ENCODE measurements at places on chromosomes 7 and 10.

DNA sequence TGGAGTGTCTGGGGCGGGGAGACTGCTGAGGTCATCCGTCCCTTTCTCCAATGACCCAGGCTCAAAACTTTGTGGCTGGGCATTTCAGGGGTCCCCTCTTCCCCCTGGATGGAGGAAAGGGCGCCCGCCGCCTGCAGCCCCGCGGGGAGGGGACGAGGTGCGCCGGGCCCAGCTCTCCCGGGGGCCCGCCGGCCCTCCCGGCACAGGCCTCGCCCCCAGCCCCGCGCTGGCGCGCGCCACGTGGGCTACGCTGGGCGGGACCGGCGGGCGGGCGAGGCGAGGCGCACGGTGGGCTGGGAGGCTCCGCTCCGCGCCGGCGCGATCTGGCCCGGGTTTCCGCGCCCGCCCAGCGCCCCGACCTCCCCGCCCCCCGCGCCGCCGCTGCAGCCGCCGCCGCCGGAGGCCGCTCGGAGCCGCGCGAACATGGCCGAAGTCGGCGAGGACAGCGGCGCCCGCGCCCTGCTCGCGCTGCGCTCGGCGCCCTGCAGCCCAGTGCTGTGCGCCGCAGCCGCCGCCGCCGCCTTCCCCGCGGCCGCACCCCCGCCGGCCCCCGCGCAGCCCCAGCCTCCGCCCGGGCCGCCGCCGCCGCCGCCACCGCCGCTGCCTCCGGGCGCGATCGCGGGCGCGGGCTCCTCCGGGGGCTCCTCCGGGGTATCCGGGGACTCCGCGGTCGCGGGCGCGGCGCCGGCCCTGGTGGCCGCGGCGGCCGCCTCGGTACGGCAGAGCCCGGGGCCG lies at the start of gene FOXK1:
TSS of gene FOXK1 (plus strand) at position 410 of the 735 bp plus-strand sequence. CDS start at position 424, 14 bp downstream.
- peak; percentile 63 for DNase-seq

DNA sequence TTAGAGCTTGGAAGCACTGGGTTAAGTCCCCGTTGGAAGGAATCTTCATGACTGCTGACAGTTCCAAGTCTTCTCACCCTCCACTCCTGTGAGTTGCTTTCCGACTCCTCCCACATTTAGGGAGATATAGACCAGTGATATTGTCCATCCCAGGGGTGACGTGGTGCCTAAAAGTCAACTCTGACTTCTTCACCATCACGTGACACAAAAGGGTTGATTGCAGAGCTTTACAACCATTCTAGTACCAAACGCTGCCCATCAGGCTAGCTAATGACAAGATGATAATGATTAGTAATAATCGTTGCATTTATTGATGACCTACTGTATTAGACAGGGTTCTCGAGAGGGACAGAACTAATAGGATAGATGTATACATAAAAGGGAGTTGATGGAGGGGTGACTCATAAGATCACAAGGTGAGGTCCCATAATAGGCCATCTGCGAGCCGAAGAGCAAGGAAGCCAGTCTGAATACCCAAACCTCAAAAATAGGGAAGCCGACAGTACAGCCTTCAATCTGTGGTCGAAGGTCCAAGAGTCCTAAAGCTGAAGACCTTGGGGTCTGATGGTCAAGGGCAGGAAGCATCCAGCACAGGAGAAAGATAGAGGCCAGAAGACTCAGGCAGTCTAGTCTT lies 85.3 kb upstream of the CARD11 start:
- no peak for DNase-seq

DNA sequence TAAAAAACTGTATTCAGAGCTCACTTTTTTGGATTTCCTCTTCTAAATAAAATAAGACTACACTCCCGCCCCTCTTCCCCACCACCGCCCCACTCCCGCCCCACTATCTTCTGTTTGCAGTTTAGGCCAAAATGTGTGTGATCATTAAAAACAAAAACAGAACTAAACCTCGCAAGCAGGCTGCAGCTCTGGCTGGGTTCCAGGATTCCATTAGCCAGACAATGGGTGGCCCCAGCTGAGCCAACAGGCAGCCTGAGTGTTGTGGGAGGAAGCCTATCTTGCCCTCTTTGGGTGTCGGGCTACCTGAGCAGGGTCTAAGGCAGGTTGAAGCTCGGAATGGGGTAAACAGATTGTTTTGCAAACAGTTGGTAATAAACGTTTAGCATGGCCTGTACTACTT lies 41.7 kb downstream of the ARL4A start:
- DNase-seq = no peak

DNA sequence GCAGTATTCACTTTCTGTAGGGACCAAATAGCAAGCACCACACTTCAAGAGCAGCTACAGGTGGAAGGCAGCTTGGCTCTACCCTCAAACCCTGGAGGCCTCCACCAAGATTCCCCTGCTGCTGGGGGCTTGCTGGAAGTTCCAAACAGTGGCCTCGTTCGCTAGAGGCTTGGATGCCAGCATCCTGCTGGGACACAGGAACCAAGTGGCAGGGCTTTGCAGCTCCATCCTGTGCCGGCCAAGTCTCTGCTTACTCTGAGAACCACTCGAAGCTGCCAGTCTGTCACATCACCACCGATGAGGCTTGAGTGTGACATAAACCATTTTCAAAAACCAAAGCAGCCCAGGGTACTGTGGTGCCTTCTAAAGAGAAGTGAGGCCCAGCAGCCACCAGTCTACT lies 69.2 kb upstream of the UNC5B start:
- no peak for DNase-seq

GRCh38 chr10:117014835-117015234 lies 9.8 kb upstream of the SHTN1 start:
- no peak for DNase-seq

DNA sequence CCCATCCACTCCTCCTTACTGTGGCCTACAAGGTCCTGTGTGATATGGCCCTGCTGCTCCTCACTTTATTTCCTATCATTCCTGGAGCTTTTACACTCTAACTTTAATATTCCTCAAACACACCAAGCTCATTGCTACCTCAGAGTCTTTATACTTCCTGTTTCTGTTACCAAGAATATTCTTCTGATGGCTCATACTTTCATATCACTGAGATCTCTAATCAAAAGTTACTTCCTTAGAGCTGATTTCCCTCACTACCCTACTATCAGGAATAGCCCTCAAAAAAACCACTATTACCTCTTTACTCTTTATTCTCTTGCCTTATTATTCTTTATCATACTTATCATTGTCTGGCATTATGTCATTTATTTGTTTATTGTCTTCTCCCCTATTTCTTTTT lies 5.8 kb upstream of the PPP3CB start:
- no peak for DNase-seq

DNA sequence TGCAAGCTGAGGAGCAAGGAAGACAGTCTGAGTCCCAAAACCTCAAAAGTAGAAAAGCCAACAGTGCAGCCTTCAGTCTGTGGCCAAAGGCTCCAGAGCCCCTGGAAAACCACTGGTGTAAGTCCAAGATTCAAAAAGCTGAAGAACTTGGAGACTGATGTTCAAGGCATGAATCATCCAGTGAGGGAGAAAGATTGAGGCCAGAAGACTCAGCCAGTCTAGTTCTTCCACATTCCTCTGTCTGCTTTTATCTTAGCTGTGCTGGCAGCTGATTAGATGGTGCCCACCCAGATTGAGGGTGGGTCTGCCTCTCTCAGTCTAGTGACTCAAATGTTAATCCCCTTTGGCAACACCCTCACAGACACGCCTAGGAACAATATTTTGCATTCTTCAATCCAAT lies 20.1 kb upstream of the MDFIC start:
- DNase-seq = no peak

DNA sequence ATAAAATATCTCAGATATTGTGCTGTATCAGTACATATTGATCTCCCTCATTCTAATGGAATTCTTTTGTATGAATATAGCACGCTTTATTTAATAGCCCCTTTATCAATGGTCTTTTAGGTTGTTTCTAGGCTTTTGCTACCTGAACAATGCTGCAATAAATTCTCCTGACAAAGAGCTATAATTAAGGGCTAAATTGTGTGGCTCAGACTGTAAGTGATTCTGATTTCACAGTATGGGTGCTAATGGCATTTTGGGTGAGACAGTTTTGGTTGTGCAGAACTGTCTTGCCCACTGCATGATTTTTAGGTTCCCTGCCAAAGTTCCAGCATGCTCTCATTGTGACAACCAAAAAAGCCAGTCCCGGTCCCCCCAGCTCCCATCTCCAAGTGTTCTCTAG lies 363.2 kb downstream of the REEP3 start:
- DNase-seq = no peak

DNA sequence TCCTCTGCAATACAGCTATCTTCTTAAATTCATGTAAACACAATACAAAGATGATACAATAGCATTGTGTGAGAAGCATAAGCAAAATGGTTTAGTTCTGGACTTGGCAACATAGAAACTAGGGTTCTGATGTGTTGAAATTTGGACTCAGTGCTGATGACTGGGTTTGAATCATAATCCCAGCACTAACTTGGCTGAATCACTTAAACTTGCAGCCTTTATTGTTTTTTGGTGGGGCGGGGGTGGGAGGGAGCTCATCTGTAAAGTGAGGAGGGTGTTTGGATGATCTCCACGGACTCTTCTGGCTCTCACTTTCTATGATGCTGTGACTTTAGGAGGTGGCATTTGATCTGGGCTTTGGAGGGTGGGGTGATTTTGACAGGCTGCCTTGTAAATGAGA lies 158.2 kb downstream of the WNT2 start:
- DNase-seq = no peak

- DNase-seq = no peak
Observed at GRCh38 chr7:117008886-117009531, 55.7 kb downstream of the ST7 start.

- DNase-seq = no peak
Observed at GRCh38 chr7:81573128-81573527, 196.7 kb downstream of the HGF start.

DNA sequence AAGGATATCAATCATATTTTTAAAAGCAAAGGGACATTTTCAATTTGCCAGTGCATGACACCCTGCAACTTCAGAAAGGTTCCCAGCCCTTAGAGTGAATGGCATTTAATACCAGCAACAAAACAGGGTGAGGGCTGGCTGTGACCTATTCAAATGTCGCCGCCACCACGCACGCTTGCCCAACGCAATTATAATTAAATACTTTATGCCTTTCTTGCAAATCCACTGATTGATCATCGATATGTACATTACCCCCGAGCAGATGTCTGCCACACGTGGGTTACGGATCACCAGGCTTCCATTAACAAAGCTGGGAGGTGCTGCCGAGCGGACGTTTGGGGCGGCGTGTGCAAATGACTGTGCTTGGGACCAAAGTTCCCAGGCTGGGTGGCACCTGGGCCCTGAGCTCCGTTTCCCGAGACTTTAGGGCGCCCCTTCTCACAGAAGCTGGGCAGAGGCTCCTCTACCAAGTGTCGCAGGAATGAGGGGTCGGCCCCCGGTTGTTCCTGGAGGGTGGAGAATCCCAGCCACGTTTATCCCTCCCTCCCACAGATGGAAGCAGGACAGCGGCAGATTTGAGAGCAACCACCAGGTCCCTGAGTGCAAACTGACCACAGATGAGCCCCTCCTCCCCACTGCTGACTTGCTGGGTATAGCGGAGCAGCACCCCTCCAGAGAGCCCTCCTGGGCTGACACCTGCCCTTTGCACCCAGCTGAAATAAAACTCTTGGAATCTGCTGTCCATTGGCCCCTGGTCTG lies 3.9 kb downstream of the FOXL3 start:
- no peak for DNase-seq

- no peak for DNase-seq
Observed at GRCh38 chr10:103276896-103277712, at the start of gene INA. Gene INA, plus strand, starts transcription at chr10:103277138. Its CDS starts 74 bp downstream, at chr10:103277212.

DNA sequence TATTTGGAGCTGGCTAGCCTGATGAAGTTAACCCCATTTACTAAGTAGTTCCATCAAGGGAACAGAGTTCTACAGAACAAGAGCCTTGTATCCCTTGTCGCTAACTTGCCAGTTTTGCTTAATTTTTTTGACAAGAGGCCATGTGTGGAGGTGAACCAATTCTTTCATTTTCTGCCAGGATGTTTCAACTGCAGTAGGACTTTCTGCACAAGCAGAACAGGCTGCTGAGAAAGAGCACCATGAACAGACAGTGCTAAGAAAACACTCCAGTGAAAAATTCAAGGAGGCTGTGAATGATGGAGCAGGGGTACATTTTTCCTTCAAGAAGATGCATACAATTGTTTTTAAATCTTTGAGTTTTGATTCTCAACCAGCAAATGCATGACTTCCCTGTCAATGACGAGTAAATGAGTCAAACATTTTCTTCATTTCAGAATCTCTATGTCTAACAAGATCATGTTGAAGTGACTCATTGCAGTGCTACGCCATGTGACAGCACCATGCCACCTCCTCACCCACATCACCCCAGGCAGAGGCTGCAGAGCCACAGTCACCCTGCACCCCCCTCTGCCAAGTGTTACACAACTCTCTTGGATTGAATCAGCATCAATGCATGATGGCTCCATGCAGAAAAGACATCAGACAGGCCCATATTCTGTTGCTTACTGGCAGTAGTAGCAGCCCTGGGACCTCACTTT lies 193.1 kb downstream of the COBL start:
- peak; percentile 22 for DNase-seq

GRCh38 chr10:132457328-132458070 lies 60.5 kb downstream of the PWWP2B start:
- no peak for DNase-seq

All from stimulated activated CD8-positive, alpha-beta memory T cell treated with anti-CD3 and anti-CD28 coated beads, Interleukin-4, amount 100 ng/mL, for 4 hours (primary cell).